ENCODE measurements at places on chromosomes 12 and 14. TPM values are rescaled to one million over a fixed set of nuclear protein-coding genes. Genes with fewer than 3 reads are reported as not detected.

DNA sequence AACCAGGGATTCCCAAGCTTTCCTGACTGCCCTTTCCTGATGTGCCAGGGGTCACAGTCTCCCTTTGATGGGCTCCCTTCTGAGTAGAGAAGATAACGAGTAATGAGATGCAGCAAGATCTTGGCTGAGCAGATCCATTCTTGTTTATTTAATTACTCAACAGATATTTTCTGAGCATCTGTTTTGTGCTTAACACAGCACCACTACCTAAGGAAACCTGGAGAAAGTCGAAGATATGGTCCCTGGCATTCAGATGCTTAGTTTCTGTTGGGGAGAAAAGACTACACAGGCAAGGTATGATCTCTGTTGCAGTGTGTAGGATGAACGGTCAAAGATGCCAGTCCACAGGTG, 3.9 kb downstream of the AJUBA start:
- DNase-seq = no peak

GRCh38 chr12:29882846-29883245, 99.1 kb upstream of the TMTC1 start:
- DNase-seq = no peak

- DNase-seq = no peak
Observed at GRCh38 chr12:30420561-30420960, 275.1 kb downstream of the IPO8 start.

GRCh38 chr12:84974155-84974815, 61.7 kb upstream of the SLC6A15 start:
- no peak for DNase-seq

DNA sequence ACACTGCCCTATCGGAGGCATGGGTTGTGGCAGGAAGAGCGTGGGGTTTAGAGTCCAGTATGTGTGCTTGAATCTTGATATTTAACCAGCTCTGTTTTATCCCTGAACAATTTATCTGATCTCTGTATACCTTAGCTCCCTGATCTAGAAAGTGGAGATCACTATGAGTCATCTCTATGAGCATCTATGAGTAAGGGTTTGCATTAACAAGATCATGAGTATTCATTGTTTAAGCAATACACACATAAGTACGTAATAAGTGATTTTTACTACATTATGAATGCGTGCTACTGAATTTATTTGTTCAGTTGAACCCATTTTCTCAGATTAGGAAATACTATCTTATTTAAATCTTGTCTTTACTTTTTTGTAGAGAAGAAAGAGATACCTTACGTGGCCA, 49.4 kb downstream of the GPATCH2L start:
- DNase-seq = no peak

GRCh38 chr14:53948205-53948884, 8.3 kb downstream of the BMP4 start:
- DNase-seq = no peak

GRCh38 chr12:88957358-88957757, 377.1 kb upstream of the KITLG start:
- no peak for DNase-seq

DNA sequence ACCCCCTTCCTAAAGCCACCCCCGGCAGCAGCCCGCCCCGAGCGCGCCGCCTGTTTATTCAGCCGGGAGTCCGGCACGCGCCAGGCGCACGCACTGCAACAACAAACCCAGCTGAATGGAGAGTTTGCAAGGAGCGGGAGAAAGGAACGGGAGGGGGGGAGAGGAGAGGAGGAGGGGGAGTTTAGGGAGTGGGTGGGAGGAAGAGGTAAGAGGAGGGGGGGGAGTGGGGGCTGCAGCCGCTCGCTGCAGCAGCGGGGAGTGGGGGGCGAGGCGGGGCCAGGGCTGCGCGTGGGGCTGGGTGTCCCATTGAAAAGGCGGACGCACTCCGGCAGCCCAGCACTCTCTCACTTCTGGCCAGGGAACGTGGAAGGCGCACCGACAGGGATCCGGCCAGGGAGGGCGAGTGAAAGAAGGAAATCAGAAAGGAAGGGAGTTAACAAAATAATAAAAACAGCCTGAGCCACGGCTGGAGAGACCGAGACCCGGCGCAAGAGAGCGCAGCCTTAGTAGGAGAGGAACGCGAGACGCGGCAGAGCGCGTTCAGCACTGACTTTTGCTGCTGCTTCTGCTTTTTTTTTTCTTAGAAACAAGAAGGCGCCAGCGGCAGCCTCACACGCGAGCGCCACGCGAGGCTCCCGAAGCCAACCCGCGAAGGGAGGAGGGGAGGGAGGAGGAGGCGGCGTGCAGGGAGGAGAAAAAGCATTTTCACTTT, at the start of gene ASCL1:
Gene ASCL1 (plus strand): TSS at position 336 of the 712 bp plus-strand sequence. CDS start 571 bp downstream, outside the sequence.
- DNase-seq = no peak

- DNase-seq = no peak
Observed at GRCh38 chr12:12046401-12046800, 24.3 kb upstream of the BCL2L14 start.

- no peak for DNase-seq
Observed at GRCh38 chr12:104865080-104865479, 93.0 kb downstream of the SLC41A2 start.

DNA sequence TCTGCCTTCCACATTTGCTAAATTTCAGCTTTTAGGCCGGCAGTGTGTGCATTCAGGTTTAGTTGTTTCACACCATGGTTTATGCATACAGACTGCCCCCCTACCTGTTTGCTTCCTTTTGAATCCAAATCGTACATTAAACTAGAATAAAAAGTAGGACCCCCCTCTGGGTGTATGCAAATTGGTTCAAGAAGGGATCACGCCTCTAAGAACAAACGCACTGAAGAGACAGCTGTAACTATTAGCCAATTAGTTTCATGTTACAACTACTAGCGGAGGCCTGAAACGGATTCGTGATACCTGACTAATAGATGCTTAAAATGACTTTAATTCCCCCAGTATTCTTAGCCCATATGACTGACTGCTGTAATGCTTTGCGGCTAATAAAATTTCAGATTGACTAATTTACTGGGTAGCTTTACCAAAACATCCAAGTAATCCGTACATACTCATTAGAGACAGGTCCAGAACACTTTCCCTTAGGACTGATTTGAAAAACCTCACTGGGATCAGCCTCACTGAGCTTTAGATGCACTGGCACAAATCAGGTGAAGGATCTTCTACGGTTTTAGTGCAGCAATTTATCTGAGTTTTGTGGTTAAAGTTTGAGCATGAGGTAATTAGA, 411.8 kb downstream of the NPAS3 start:
- DNase-seq = no peak

DNA sequence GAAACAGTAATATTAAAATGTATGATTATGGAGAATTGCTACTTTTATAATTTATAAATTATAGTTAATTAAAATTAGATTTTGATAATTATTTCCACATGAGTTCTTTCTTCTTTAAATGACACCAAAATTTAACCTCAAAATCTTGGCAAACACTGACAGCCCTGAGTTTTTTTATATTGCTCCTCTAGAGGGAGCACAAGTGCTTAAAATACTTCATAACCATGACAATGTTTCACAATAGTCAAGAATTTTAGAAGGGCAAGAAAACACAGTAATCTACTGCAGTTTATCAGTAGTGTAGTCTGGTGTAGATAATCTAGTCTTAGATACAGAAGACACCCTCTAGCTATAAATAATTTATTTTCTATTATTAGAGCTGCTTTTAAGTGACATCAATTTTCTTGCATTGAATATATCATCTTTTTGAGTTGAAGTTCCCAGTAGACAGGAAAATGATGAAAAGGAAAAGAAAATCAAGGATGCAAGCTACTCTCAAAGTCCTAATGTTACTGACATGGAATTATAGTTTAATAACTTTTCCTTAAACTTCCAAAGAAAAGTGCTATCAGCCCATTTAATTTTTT, 14.3 kb upstream of the PTGER2 start:
- DNase-seq = no peak

Gene OTX2
- total RNA-seq = not detected

Gene PTGDR
- total RNA-seq = 0.18 TPM

Gene JDP2
- 1.3 TPM for total RNA-seq

Gene KRT74
- not detected for total RNA-seq

Gene PMCH
- not detected for total RNA-seq

Gene PLD4
- not detected for total RNA-seq

Gene PMEL
- 0.41 TPM for total RNA-seq

Gene MUCL1
- 0.63 TPM for total RNA-seq

Gene GLT8D2
- 0.16 TPM for total RNA-seq

Gene ORMDL2
- total RNA-seq = 49.9 TPM

Gene NFE2
- total RNA-seq = 0.27 TPM

Gene HVCN1
- total RNA-seq = 6.1 TPM

Gene ADAM20
- not detected for total RNA-seq

Gene CLEC4C
- not detected for total RNA-seq
